ENCODE measurements at places on chromosomes 16 and 17.

- no peak for DNase-seq
These were observed 42.1 kb upstream of the GPRC5B start for GRCh38 chr16:19926449-19927390.

DNA sequence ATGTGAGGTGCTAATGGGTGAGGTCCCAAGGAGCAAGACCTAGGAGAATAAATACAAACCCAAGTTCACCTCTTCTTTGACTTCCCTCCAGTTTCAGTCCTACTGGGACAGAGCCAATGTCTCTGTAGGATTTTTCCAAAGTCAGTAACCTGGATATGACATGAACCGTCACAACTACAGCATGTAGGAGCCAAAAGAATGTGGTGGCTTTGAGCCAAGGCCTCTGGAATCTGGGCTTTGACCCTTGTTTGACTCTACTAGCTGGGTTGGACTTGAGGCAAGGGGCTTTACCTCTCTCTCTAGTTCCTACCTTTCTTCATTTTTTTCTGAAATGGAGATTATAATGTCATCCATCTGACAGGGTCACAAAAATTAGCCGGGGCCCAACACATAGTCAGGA lies 91.4 kb downstream of the CACNG3 start:
- DNase-seq, result no peak

DNA sequence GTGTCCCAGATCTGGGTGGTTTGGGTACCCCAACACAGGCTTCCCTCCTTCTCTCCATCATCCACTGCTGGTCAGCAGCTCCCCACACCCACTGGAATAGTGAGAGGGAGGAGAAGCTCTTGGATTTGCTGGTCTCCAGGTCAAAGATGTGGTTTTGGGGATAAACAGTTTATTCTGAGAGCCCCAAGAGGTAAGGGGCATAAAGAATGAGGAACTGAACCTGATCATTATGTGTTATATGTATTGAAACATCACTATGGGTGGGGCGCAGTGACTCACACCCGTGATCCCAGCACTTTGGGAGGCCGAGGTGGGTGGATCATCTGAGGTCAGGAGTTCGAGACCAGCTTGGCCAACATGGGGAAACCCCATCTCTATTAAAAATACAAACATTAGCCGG lies 3.9 kb downstream of the DPEP2 start:
- peak; percentile 50 for DNase-seq

DNA sequence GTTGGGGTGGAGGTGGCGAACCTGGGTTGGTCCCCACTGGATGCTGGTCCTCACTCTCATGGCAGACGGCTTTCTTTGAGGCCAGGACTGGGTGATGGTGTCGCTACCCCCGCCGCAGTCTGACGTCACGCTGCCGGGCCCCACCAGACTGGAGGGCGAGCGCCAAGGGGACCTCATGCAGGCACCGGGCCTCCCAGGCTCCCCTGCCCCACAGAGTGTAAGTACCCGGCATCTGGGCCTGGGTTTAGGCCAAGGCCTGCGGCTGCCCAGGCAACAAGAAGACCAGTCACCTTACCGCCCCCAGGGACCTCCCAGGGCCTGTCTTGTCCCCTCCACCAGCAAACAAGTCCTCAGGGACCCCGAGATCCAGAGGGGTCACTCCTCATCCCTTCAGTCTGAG lies 17.7 kb downstream of the FOXN1 start:
- no peak for DNase-seq

GRCh38 chr17:3792481-3792880 lies 8.5 kb downstream of the ITGAE start:
- no peak for DNase-seq

- DNase-seq, result no peak
These were observed 14.3 kb downstream of the HOXB4 start for GRCh38 chr17:48563867-48564187.
